A549 treated with Hydrocortisone at 1 μM for 4 hours (cell line): ENCODE measurements at places on chromosomes 5 and 9. TPM values are rescaled to one million over a fixed set of nuclear protein-coding genes. Genes with fewer than 3 reads are reported as not detected.

CYLC2 gene
- not detected in 5 replicates for total RNA-seq

PALM2AKAP2 gene
- 0.16 to 0.47 TPM (median 0.30 TPM) in 5 replicates for total RNA-seq

RAB24 gene
- total RNA-seq, result 20.6 to 25.3 TPM (median 24.0 TPM) in 5 replicates

INSYN2B gene
- 0.12 to 0.25 TPM (median 0.16 TPM) in 5 replicates for total RNA-seq

ANKRD34B gene
- 0.03 to 0.17 TPM (median 0.06 TPM) in 3 of 5 replicates, not detected in the others for total RNA-seq

NR6A1 gene
- total RNA-seq, result 1.4 to 2.0 TPM (median 1.8 TPM) in 5 replicates

PCDHB16 gene
- total RNA-seq, result 0.05 to 0.08 TPM (median 0.05 TPM) in 4 of 5 replicates, not detected in the other

CARD9 gene
- total RNA-seq, result 0.81 to 1.7 TPM (median 0.97 TPM) in 5 replicates

KIF24 gene
- total RNA-seq, result 3.0 to 3.5 TPM (median 3.3 TPM) in 5 replicates

KCNV2 gene
- total RNA-seq, result not detected in 5 replicates

KLF9 gene
- 2.9 to 4.8 TPM (median 4.0 TPM) in 5 replicates for total RNA-seq

DOCK8 gene
- total RNA-seq, result 0.20 to 0.46 TPM (median 0.37 TPM) in 5 replicates

LIX1 gene
- total RNA-seq, result not detected in 5 replicates

BTNL8 gene
- not detected in 5 replicates for total RNA-seq
